ENCODE measurements at places on chromosomes 5 and 9.

DNA sequence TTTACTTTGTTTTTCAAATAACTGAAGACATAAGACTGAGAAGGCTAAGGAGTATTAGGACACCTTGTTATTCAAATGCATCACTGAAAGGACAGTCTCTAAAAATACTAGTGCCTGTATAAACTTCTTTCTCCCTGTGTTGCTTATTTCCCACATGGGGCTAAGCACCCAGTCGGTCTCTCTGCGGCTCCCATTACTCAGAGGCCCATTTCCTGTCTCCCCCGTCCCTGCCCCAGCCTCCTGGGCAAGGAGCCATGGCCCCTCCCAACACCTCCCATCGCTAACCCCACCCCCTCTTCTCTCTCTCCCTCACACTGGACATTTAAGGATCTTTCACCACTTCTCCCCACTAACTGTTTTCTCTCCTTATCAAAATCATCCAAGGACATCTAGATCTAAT lies 81.9 kb downstream of the EBF1 start:
- DNase-seq: no peak

GRCh38 chr5:73178265-73178664 lies 5.3 kb downstream of the TMEM174 start:
- no peak for DNase-seq

- DNase-seq: no peak
Observed at GRCh38 chr5:93926831-93927620, 185.6 kb upstream of the POU5F2 start.

DNA sequence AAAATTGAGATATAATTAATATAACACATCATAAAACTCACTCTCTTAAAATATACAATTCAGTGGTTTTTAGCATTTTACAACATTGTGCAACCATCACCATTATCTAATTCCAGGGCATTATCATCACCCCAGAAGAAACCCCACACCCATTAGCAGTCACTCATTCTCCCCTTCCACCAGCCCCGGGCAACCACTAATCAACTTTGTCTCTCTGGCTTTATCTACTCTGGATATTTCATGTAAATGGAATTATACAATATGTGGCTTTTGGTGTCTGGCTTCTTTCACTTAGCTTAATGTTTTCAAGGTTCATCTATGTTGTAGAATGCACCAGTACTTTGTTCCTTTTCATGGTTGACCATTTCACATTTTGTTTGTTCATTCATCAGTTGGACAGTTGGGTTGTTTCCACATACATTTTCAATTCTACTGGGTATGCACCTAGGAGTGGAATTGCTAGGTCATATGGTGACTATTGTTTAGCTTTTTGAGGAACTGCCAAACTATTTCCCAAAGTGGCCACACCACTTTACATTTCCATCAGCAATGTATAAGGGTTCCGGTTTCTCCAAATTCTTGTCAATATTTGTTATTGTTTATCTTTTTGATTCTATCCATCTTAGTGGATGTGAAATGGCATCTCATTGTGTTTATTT lies 62.4 kb downstream of the MARCHF3 start:
- DNase-seq: no peak

GRCh38 chr5:111422747-111423720 lies 89.3 kb downstream of the STARD4 start:
- no peak for DNase-seq

DNA sequence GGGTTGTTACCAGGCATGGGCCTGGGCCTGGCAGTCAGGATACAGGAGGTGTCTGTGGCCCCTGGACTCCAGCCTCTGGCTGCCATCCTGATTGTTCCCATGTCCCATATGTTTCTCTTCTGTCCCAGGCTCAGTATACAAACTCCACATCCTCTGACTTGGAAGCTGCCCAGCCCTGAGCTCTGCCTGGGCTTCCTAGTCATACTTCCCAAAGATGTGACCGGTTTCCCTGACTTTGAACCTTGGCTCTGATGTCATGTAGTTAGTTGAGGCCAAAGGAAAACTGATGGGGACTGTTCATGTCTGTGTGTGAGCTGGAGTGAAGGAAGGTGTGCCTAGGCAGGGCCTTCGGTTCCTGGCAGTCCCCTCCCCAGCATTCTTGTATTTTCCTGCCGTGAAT lies 50.4 kb downstream of the CYSTM1 start:
- DNase-seq: no peak

DNA sequence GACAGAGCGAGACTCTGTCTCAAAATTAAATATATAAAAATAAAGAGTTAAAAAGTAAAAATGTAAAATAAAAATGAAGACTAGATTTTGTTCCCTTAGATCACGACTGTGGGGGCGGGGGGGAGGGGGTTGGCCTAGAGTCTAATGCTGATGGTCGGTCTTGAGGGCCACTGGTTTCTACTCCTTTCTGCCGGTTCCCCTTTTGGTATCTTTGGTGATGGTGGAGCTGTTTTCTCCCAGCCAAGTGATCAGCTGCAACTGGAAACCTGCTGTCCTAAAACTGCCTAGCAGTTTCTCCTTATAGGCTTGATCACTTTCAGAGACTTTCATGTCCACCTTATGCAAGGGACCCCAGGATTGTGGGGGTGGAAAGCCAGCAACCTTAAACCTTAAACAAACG lies 1.1 kb downstream of the SRD5A1 start:
- DNase-seq: no peak

GRCh38 chr5:98656796-98657195 lies 116.7 kb upstream of the RGMB start:
- DNase-seq: no peak
